Astrocyte (in vitro differentiated cells and primary cell): ENCODE measurements at places on chromosomes 3 and 15. TPM values are rescaled to one million over a fixed set of nuclear protein-coding genes. Genes with fewer than 3 reads are reported as not detected.

- H3K27me3 ChIP-seq, result no peaks in the 10 kb centered on the region
- H3K4me1 ChIP-seq, result peaks cover 46% of the 10 kb centered on the region
- DNase-seq, result no peak
- no peak overlapping the region for H3K4me3 ChIP-seq
Observed at GRCh38 chr3:64147211-64147610, 78.1 kb downstream of the PRICKLE2 start.

GRCh38 chr3:45792036-45792435 is 4.3 kb downstream of the SLC6A20 start:
- peaks cover 10% of the 10 kb centered on the region for H3K4me1 ChIP-seq
- no peak for DNase-seq
- no peak overlapping the region for H3K27ac ChIP-seq
- H3K36me3 ChIP-seq, result no peaks in the 10 kb centered on the region

DNA sequence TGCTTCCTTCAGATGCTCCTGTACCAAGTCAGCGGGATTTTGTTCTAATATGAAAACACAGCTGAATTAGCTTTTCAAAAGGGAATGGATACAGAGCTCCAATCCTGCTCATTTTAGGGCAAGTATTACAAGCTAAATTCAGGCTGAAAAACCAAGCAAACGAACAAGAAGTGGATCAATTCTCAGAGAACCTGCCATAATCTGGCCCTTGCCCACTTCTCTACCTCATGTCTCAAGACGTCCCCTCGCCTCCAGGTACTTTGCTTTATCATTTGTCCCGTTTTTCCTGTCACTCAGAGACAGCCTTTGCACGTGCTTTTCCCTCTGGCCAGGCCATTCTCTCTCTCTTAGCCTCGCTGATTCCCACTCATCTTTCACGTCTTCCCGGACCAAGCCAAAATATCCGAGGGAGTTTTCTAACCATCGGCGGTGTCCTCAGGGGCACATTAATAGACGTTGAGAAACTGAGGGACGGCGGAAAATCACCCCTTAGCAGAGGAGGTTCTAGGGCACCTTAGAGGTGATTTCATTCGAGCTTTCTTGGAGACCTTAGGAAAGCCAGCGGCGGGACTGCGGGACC is 654 bp downstream of the SUSD5 start:
- H3K27me3 ChIP-seq, result peaks cover 9% of the 10 kb centered on the region
- H3K4me1 ChIP-seq, result no peaks in the 10 kb centered on the region
- no peaks in the 10 kb centered on the region for H3K36me3 ChIP-seq
- peak overlapping the region; percentile 64 for H3K4me3 ChIP-seq
- no peak overlapping the region for H3K27ac ChIP-seq
- peak; percentile 10 for DNase-seq

DNA sequence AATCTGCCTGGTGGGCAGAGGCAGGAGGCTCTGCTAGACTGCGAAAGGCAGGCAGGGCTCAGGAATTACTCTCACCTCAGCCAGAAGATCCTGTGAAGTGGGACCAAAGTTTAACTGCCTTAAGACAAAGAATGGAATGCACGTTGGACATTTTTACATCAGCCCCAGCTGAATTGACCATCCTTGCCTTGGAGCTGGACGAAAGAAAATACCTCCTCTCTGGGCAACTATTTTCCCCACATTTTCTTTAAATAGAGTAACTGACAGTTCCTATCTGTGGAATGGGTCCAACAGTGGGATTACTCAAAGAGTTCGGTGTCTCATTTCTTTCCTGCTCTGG is 28.7 kb downstream of the ARID3B start:
- no peak for DNase-seq
- no peaks in the 10 kb centered on the region for H3K36me3 ChIP-seq

The PRSS50 gene
- total RNA-seq, result not detected in 2 replicates

The ZCWPW2 gene
- 0.57 and 1.0 TPM in 2 replicates for total RNA-seq
